Sciatic nerve (tissue), 2 donors: ENCODE measurements at places on chromosomes 1 and 21. TPM values are rescaled to one million over a fixed set of nuclear protein-coding genes. Genes with fewer than 3 reads are reported as not detected.

- no peak for DNase-seq
Measured at GRCh38 chr1:10642403-10643080, 153.9 kb downstream of the CASZ1 start.

- DNase-seq: no peak
Measured at GRCh38 chr1:76611770-76612445, 255.4 kb upstream of the ST6GALNAC5 start.

DNA sequence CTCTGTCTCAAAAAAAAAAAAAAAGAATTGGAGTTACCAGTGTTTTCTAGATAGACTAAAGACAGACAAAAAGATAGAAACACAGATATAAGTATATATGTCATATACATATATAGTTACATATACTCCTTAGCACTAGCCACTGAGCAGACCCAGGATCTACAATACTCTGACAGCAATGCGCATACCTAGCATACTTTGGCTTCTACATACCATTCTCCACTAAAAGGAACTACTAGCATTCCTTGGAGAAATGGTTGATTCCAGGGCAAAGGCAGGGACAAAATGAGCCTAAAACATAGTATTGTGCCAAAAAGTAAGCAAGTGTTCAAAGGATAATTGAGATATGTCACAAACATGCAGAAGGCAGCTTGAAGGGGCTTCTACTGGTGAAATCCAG, 22.7 kb downstream of the SYNJ1 start:
- DNase-seq: no peak

- DNase-seq: no peak
Measured at GRCh38 chr1:167635941-167636340, 5.9 kb downstream of the RCSD1 start.

- peak; percentile 65 for DNase-seq
Measured at GRCh38 chr1:170273291-170274130, 127.8 kb downstream of the NTMT2 start.

DNA sequence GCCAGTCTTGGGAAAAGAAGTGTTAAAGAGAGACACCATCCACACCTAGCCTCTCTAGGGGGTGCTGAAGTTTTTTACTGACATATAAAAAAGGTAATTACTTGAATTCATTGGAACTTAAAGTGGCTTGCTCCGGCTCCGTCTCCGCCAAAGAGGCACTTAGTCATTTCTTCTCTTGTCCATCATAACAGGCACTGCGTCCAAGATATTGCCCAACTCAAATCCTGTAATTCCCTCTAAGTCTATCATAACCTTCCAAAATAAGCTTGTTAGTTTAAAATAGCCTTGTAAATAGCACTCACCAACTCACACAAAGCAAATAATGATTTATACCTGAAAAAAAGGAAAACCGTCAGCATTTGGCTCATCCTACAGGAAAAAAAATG, 160.5 kb downstream of the ZBTB18 start:
- DNase-seq: no peak

- no peak for DNase-seq
Measured at GRCh38 chr1:97869441-97869840, 51.4 kb downstream of the DPYD start.

DNA sequence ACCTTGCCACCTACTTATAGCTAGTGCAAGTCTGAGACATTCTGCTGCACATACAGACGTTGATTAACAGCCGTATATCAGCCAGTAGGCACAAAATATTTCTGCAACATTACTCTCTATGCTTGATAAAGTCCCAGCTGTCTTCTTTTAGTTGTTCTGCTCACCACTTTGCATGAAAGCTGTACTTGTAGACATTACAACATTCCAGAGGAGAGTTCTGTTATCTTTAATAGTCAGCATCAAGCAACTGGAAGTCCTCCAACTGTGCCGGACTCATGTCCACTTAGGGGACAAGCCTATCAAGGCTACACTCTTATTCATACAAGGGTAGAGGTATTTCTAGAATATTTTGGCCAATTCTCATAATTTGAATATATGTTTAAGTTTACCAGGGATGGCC, 50.0 kb downstream of the CACHD1 start:
- DNase-seq: no peak

- DNase-seq: no peak
Measured at GRCh38 chr1:46585312-46585938, 18.6 kb downstream of the MKNK1 start.

GRCh38 chr1:204503122-204503912, 8.7 kb upstream of the PIK3C2B start:
- no peak for DNase-seq

GRCh38 chr1:161721738-161722343, 497 bp downstream of the FCRLB start:
- no peak for DNase-seq

GRCh38 chr1:3785456-3786157, 10.7 kb downstream of the LRRC47 start:
- DNase-seq: no peak

The LRRC53 gene
- not detected for total RNA-seq

The ATAD3C gene
- 2.4 TPM for total RNA-seq

The PGLYRP3 gene
- total RNA-seq: not detected

The FCRL2 gene
- 0.31 TPM for total RNA-seq

The ST6GALNAC5 gene
- total RNA-seq: 20.0 TPM

The ETV3L gene
- not detected for total RNA-seq

The MX2 gene
- 19.0 TPM for total RNA-seq

The FMO1 gene
- 10.2 TPM for total RNA-seq
